ENCODE measurements at places on chromosomes 3 and 15.

DNA sequence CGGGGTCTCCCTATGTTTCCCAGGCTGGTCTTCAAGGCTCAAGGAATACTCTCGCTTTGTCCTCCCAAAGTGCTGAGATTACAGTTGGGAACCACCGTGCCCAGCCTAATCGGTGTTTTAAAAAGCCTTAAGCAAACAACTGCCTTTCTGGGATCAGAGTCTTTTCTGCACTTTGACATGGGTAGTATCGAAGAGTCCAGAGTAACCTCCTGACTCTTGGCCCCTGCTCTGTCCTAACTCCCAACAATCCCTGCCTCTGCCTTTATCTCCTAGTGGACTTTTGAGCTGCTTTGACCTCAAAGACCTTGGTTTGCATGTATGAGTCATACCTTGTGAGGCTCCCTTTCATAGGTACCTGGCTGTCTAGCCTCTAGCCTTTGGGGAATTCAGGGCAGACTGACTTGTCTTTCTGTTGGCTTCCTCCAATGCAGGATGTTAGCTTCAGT, 21.0 kb upstream of the HACD2 start:
- DNase-seq, result peak; percentile 63

- DNase-seq, result no peak
Measured at GRCh38 chr3:102036017-102036416, 186.7 kb downstream of the NFKBIZ start.

DNA sequence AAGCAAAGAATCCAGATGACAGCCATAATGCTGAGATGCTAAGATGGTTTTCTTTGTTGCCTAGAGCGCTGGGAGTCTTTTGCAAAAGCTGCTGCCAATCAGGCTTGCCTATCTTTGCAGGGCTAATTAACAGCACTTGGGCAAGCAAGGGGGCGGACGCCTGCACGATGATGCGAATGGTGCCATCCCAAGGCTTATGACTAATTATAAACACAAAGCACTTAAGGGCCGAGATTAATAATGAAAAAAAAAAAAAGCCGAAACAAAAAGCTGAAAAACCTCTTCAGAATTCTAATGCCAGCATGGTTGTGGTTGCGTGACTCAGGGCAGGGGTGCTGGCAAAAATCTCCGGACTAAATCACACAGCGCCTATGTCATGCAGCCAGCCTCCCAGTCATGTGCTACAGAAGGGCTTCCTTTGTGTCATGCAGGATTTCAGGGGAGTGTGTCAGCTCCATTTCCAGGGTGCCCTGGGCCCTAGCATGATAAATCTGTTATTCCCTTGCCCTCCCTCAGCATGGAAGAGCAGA, 185.0 kb upstream of the ANKRD28 start:
- no peak for DNase-seq

DNA sequence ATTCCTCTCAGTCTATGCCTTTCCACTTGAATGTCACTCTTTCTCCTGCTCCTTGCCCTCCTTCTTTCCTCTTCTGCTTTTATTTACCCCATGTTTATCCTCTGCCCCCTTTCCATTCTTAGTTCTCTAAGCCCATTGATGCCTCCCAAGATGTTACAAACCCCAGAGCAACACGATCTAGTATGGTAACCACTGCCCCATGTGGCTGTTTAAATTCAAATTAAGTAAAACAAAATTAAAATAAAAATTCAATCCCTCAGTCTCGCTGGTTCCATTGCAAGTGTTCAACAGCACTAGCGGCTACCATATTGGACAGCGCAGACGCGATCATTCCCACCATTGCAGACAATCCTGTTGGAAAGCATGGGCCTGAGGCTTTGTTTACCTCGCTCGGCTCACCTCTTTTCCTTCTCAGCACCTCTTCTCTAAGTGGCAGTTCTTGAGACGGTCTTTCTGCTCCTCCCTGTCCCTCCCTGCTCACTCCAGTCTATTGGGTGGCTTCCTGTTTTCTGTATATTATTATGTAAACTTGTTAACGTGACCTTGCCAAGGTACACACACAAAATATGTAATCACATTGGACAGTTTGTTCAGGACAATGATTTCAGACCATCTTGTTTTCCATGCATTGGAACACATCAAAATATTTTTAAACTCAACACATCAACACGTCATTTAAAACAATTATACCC, 21.8 kb upstream of the CA12 start:
- peak; percentile 50 for DNase-seq

DNA sequence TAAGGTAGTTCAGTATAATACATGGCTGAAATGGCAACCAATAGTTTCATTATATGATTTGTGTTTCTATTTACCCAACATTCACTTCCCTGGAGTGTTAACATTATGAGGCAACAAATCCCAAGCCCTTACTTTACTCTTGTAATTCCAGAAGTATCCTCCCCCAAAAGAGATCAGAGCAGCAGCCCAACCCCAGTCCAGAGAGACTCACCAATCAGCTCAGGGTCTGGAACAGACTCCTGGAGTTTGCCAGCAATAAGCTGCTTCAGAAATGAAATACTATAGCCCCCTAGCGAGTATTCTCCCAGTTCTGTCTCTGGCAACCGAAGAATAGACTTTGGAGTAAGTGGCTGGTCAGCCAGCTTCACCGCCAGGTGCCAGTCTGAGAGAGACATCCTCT, 2.5 kb downstream of the UBL7 start:
- DNase-seq, result no peak

- no peak for DNase-seq
Measured at GRCh38 chr3:46811615-46812236, 51.5 kb downstream of the MYL3 start.

Data from HT-29 (cell line).